ENCODE measurements at places on chromosomes 7 and 10.
A peak's percentile ranks its signal among the peaks of the same experiment; 100 is the strongest.

DNA sequence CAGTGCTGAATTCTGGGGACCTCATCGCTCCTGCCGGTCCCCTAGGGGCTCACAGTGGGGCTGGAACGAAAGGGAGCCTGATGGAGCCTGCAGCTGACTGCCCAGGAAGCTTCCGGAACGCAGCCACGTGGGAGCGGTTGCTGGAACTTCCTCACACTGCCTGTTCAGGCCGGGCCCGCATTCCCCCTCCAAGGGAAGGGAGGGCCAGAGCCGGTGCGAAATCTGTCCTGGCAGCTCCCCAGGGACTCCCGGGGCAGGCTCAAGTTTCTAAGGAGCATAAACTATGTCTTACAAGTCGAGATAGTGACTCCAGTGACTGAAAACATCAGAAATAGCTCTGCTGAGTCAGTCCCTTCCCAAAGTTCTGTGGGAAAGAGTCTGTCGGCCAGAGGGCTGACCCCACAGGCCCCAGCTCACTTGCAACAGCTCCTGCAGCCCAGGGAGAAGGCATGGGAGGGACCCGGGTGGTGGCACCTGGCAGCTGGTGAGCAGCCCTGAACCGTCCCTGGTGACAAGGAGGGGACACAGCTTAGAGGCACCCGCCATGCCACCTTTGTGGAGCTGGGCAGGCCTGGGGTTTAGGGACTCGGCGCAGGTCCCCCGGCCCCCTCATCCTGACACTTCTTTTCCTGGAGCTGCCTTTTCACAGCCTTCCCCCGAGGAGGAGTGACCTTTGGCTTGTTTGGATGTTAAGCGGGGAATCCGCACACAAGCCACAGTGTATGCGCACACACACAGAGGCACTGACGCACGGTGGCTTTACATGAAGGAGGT, 47.6 kb downstream of the PDGFA start:
- peak; percentile 90 for DNase-seq

GRCh38 chr7:67302113-67303039, 305.7 kb downstream of the TYW1 start:
- peak; percentile 99 for DNase-seq

DNA sequence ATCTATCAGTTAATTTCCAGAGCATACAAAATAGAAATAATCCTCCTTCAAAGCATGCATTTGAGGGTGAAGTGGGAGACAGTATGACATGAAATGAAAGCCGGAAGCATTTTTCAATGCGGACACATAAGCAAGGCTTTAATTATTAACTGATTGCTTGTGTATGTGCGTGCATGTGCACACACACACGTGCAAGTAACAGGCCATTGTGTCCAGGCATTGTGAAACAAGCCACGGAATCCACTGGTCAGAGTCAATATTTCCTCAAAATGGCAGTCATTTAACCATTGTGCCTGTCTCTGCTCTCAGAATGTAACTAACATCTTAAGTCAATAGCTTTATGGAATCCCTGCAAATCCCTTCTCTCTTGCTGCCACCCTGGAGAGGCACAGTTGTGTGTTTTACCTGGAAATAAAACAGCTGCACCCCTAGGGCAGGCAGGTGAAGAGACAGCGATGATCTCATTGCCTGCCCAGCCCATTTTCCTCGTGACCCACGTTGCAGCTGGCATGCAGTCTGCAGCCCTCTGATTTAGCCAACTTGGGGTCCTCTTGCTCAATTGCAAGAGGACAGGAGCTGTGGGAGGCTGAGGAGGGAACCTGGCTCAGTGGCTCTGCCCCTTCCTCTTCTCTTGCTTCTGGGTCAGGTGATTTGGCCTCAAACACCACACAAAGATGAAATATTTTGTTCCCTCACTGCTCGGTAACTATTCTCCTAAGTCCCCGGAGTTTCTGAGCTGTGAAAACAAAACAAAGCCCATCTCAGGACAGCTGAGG, 500.9 kb upstream of the ZMIZ1 start:
- DNase-seq: no peak

DNA sequence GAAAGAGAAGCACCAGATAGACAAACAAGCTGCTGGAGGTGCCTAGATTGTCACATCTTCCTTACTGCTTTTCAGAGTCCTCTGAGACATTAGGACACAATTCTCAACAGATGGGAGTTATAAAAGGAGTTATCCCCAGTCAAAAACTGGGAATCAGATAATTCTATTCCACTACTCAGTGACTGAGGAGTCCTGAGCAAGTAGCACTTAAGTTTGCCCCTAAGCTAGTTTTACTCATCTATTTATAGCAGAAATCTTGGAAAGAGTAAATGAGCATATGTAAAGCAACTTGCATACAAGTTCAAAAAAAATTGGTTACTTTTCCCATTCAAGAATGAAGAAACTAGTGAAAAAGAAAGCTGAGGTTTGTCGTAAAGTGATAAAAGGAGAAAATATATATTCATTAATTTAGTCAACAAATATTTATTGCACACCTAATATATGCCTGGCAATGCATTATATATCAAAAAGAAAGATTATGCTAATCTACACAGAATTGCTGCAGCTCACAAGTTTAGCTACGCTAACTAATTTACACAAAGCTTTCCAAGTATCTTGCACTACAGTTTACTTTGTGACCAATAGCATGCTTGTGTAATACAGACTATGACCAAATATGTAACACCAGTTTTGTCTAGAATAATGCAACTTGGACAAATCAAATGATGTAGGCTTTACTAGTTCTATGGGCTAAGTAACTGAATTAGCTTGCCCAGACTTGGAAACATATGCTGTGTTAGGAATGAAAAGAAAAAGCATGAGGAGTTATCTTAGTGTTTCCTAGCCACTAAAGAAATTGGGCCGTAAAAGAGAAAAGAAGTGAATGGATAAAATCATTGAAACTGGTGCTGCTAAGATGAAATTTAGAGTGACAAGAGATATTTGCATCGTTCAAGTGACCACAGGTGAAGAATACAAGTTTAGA, 106.3 kb downstream of the GRM3 start:
- DNase-seq: no peak

GRCh38 chr7:98640375-98640774, 23.3 kb downstream of the NPTX2 start:
- peak; percentile 41 for DNase-seq

- DNase-seq: no peak
These were observed 62.5 kb downstream of the TMEM130 start for GRCh38 chr7:98807068-98808048.

DNA sequence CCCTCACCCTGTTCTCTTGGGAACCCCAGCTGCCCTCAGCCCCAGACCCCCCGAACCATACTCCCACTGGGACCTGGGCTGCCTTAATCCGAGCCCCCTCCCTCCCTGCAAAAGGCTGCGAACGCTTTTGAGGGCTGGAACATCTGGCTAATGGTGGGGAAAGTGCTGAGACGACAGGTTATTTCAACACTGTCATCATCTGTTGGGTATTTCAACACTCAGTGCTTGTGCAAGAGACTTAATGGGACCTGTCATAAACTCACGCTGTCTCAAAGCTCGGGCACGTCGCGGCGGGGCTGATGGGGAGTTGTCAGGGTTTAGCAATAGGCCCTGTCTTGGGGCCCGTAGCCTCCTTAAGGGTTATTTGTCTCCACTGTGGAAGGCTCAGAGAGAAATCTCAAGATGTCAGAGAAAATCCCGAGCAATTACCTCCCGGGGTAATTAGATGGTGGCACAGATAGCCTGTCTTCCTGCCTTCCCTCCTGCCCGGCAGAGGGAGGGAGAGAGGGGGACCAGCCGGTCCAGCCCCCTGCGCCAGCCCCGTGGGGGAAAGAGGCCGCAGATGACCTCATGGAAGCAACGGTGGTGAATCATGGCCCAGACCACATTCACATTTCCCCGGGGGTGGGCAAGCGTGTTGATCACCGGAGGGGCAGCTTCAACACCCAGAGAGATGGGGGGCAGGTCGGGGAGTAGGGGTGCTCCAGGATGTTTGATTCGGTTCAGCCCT, 88.7 kb upstream of the MYL10 start:
- no peak for DNase-seq

DNA sequence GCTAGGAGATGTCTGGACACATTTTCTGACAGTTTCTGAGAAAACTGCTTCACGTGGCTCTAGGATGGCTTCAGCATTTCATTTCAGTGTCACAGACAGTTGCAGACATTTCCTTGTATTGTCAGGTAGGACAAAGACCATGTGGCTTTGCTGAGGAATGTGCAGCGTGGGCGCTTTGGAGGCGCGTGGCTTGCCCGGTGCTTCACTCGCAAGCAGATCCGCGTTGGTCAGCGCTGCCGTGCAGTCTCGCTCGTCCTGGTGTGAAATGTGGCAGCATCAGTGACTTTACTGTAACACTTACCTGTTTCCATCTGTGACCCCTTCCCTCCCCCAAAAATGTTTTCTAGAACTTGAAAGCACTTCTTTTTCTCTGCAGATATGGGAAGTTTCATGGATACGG, 340.5 kb downstream of the SDK1 start:
- DNase-seq: no peak

GRCh38 chr10:51255381-51255780, 181.1 kb downstream of the PRKG1 start:
- no peak for DNase-seq

- DNase-seq: no peak
These were observed 97.1 kb downstream of the CREB5 start for GRCh38 chr7:28509251-28510025.

DNA sequence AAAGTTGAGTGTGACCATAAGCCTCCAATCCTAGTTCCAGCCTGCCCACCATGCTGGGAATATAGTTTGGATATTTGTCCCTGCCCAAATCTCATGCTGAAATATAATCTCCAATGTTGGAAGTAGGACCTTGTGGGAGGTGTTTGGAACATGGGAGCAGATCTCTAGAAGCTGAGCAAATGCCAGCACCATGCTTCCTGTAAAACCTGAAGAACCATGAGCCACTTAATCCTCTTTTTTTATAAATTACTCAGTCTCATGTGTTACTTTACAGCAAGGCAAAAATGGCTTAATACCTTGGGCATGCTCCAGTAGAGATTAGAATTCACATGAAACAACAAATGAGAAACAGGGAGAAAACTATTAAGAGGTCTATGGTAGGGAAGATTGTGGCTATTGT, 27.2 kb downstream of the STEAP1 start:
- no peak for DNase-seq

DNA sequence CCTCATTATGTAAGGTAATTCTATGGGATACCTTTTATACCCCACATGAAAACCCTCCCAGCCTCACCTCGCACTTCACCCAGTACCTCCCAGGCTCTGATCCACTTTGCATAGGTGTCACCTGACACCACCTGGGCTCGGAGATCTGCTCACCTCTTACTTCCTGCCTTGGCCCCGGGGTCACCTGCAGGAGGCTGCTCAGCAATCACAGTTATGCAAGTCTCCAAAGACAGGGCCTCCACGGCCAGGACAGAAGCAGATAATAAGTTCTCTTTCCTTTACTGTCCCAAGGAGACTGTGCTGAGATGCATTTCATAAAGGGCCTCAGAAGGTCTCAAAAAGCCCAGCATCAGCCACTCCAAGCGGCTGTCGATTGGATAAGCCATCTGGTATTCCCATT, 112.4 kb upstream of the PPP2R2D start:
- peak; percentile 71 for DNase-seq

DNA sequence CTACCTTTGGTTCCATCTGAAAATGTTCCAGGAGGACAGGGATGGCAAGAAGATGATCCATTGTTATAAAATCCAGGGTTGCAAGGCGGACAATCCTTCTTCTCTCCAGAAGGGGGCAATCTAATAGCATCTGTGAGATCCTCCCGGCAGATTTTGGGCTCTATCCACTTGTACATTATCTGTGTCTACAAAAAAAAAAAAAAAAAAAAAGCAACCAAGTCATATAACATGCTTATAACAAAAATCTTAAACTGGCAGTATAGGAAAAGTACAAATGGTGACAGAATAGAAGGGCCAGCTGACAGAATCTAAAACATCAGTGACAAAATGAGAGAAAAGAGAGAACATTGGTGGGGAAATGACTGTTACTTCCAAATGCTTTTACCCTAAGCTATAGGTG, 132.7 kb downstream of the ELAPOR2 start:
- DNase-seq: no peak

- no peak for DNase-seq
These were observed 23.0 kb downstream of the SGCE start for GRCh38 chr7:94633014-94633341.

GRCh38 chr7:103065667-103066066, 8.9 kb downstream of the FBXL13 start:
- no peak for DNase-seq

DNA sequence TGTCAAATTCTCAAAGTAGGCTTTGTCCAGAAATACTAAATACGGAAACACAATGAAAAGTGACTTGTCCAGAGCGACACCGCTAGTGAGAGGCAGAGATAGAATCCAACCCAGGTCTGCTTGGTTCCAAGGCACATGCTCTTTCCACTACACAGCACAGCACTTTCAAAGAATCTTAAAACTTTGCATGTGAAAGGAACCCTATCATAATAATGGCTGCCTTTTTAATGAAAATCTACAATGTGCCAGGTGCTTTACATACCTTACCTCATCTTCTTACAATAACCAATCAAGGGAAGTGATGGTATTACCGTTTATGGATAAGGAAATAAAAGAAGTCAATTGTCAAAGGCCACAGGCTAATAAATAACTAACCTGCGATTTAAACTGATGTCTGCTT, 2.6 kb downstream of the CHCHD3 start:
- no peak for DNase-seq

GRCh38 chr7:115043605-115044004, 121.7 kb downstream of the MDFIC start:
- DNase-seq: no peak

DNA sequence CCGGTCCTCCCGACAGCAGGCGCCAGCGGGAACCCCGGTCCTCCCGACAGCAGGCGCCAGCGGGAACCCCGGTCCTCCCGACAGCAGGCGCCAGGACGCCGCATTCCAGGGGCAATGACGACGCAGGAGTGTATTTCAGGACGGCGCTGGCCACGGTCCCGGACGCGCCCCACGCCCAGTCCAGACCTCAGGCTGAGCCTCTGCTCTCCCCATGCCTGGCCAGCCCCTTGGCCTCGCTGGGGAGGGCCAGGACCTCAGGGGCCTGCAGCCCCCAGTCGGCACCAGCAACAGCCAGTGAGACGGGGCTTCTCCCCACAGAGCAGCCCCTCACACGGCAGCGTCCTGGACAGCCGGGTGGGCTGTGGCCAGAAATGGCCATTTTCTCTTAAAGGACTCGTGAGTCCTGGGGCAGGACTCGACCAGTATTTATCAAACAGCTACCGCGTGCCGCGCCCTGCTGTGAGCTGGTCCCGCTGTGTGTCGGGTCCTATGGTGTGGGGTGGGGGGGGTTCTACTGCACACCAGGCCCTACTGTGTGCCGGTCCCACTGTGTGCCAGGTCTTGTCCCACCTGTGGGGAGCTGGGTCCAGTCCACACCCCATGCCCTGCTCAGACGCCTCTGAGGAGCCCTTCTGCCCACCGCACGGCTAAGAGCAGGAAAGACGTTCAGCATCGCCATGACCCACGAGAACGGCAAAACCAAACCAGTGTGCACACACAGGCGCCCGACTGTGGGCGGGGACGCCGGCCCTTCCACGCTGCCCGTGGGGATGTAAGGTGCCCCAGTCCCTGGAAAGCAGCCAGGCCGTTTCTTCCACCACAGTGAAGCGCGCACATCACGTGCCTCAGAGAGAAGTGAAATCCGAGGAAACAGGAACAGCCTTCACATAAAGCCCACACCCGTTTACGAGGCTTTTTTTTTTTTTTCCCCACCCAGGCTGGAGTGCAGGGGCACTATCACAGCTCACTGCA, 33.3 kb downstream of the GET4 start:
- DNase-seq: no peak

GRCh38 chr7:2771274-2771731, 72.8 kb downstream of the GNA12 start:
- peak; percentile 51 for DNase-seq
